Activated CD8-positive, alpha-beta memory T cell treated with anti-CD3 and anti-CD28 coated beads for 48 hours (primary cell): ENCODE measurements at places on chromosomes 13 and 19.

DNA sequence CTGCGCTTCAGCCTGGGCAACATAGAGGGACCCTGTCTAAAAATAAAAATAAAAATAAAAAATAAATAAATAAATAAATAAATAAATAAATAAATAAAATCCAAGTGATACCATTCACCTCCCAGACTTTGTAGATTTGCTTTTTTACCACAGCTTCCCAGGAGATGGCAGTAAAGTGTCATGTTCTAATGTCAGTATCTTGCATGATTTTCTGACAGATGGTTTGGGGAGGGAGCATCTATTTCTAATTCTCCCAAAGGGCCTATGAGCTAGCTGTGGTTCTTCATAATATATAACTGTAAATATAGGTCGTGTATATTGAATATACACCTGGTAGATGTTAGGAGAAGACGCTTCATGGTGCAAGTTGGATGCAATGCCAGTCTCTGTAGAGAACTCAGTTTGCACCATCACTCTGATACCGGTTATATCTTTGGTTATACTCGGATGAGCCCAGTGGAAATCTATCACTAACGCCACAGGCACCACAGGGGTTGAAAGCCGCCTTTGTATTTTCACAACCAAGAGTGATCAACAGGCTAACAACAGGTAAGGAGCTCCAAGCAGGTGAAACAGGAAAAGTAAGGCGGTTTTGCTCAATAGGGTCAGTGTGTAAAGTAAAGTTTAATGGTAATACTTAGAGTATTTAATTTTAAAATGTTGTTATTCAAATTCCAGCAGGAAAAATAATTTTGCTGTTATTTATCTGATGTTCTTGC lies 13.9 kb downstream of the APLP1 start:
- no peak for DNase-seq

- no peak for DNase-seq
These were observed 6.8 kb upstream of the KBTBD6 start for GRCh38 chr13:41139296-41139966.

- DNase-seq = no peak
These were observed 374.4 kb downstream of the DLEU7 start for GRCh38 chr13:50468849-50469669.

DNA sequence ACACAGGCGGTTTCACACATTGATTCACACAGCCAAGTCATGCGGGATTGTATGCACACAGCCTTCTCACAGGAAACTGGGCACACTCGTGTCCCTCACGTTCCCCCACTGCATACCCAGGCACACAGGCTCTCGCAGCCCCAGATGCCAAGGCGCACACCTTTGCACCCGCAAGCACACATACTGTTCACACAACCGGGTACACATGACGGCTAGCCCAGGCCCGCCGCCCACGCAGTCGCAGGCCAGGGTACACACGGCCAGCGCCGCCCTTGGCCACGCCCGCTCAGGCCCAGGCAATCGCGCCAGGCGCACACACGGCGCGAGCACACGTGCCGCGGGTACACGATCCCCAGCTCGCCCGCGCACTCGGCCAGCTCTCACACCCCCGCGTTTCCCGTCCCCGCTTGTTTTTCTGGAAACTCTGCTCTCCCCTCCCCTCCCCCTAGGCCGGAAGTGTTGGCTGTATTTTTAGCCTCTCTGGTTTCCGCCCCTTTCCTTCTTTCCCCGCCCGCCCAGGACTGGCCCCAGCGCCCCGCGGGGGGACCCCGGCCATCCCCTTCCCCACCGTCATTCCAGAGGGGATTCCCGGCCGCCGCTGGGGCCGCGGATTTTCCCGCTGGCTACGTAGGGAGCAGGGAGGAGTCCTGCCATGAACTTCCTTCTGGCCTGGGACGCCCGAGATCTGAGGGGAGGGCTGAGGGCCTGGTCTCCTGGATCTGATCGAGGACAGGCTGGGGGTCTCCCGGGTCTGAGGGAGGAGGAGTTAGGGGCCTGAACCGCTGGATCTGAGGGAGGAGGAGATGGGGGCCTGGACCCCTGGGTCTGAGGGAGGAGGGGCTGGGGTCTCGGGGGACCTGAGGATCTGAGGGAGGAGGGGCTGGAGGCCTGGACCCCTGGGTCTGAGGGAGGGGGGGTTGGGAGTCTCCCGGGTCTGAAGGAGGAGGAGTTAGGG lies 4.0 kb upstream of the ZFP36 start:
- peak; percentile 63 for DNase-seq

GRCh38 chr13:52067237-52067636 lies 42.7 kb downstream of the UTP14C start:
- no peak for DNase-seq

DNA sequence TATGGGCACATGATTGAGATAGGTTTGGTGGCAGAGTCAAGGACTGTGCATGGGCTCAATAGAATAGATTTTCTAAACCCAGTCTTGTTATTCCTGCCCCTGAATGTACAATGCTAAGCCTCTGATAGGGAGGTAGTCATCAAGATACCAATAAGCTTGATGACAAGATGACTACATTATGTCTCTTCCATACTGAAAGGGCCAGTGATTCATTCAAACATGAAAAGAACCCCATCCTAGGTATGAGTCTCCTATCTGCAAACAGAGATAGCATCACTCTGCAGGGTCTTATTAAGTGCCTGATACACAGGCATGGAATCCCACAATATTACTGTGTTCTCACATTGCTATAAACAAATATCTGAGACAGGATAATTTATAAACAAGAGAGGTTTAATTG lies 40.3 kb upstream of the UFM1 start:
- DNase-seq = no peak

DNA sequence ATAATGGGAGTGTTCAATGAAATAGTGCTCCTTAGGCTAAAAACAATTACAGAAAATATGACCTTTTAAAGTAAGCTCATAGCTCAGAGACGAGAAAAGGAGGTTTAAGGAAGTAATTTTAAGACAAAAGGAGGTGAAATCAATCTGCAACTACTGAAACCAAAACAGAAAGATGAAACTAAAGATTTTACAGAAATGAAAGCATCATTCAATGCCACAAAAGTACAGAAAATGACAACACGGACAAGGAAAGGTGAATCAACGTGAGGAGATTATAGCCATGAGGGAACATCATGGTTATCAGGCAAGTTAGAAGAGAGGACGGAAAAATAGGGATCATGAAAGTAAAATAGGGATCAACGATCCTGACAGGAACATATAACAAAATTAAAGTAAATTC lies 745.2 kb downstream of the PCDH17 start:
- DNase-seq = no peak

GRCh38 chr13:60396783-60397703 lies at the start of gene TDRD3:
Gene TDRD3 (plus strand): TSS chr13:60397220. CDS start chr13:60397365, 145 bp downstream.
- DNase-seq = peak; percentile 60

GRCh38 chr13:60169239-60170031 lies 5.7 kb upstream of the DIAPH3 start:
- DNase-seq = no peak

DNA sequence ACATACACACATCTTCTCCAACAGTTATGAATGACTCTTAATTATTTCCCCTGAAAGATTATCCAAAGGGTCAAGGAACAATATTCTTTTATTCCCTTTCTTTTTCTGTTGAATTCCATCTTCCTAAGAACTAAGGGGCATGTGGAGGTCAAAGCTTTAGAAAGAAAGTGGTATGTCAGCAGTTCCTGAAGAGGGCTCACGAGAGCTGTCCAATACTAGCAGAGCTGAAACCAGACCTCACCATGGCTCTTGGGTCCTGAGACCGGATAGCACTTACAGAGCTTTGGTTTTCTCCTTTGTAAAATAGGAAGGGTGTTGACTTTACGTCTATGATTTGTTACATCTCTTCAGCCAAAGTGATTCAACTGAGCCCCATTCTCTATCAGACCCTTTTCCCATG lies 109.8 kb upstream of the FREM2 start:
- no peak for DNase-seq
